ENCODE measurements at places on chromosomes 3 and 15. TPM values are rescaled to one million over a fixed set of nuclear protein-coding genes. Genes with fewer than 3 reads are reported as not detected.

DNA sequence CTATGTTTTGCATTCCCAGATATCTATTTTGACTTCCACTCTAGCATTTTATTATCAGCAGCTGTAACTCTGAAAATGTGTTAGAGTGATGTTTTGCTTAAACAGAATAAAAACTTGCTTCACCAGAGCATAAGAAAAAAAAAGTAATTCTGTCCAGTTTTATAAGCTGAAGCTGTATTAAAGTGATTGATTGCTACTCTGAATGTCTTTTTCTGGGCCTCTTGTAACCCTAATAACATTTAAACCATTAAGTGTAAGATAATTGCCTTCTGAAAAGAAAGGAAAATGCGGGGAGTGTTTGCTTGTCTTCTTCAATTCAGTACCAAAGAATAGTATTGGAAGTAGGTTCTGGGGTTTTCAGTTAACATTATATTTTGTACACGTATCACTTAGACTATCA lies 57.9 kb upstream of the UBE2E1 start:
- no peak overlapping the region for H3K27ac ChIP-seq
- H3K36me3 ChIP-seq = no peaks in the 10 kb centered on the region
- DNase-seq = no peak
- peaks cover 6% of the 10 kb centered on the region for H3K4me1 ChIP-seq
- peaks cover 4% of the 10 kb centered on the region for H3K27me3 ChIP-seq

The ZIC1 gene
- total RNA-seq = not detected

DNA sequence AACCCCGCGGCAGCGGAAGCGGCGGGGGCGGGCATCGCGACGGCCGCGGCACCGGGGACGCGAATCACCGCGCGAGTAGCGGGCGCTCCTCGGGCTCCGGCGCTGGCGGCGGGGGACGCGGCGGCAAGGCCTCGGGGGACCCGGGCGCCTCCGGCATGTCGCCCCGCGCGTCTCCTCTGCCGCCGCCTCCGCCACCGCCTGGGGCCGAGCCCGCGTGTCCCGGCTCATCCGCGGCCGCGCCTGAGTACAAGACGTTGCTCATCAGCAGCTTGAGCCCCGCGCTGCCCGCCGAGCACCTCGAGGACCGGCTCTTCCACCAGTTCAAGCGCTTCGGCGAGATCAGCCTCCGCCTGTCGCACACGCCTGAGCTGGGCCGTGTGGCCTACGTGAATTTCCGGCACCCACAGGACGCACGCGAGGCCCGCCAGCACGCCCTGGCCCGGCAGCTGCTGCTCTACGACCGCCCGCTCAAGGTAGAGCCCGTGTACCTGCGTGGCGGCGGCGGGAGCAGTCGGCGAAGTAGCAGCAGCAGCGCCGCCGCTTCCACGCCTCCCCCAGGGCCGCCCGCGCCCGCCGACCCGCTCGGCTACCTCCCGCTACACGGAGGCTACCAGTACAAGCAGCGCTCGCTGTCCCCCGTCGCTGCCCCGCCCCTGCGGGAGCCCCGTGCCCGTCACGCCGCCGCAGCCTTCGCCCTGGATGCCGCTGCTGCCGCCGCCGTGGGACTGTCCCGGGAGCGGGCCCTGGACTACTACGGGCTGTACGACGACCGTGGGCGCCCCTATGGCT lies 675 bp downstream of the RBM15B start:
- peak overlapping the region; percentile 85 for H3K27ac ChIP-seq
- H3K27me3 ChIP-seq = no peaks in the 10 kb centered on the region
- H3K36me3 ChIP-seq = peaks cover 65% of the 10 kb centered on the region
- H3K4me1 ChIP-seq = peaks cover 29% of the 10 kb centered on the region

GRCh38 chr3:113018536-113019181 lies 27.9 kb downstream of the GTPBP8 start:
- peaks cover 4% of the 10 kb centered on the region for H3K4me1 ChIP-seq
- DNase-seq = peak; percentile 13
- no peaks in the 10 kb centered on the region for H3K27me3 ChIP-seq
- peaks cover 4% of the 10 kb centered on the region for H3K36me3 ChIP-seq
- peak overlapping the region; percentile 97 for H3K27ac ChIP-seq
- peak overlapping the region; percentile 84 for H3K4me3 ChIP-seq

DNA sequence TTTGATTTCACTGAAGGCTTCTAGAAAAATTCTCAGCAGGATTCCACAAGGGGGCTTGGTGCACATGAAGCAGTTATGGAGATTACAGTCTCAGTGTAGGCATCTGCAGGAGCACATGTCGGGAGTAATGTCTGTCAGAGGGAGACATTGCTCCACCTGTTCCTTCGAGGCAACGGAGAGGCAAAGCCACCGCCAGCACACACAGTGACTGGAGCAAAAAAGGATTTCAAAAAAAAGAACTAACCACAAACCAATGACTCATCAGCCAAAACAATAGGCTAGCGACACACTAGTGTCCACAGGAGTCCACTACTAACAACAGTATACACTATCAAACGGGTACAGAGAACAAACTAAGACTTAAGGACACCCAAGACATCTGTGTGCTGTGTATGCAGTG lies 68.9 kb downstream of the NPTN start:
- H3K4me3 ChIP-seq = no peak overlapping the region
- DNase-seq = peak; percentile 47
- no peak overlapping the region for H3K27ac ChIP-seq

The MAGI1 gene
- total RNA-seq = 26.4 TPM

DNA sequence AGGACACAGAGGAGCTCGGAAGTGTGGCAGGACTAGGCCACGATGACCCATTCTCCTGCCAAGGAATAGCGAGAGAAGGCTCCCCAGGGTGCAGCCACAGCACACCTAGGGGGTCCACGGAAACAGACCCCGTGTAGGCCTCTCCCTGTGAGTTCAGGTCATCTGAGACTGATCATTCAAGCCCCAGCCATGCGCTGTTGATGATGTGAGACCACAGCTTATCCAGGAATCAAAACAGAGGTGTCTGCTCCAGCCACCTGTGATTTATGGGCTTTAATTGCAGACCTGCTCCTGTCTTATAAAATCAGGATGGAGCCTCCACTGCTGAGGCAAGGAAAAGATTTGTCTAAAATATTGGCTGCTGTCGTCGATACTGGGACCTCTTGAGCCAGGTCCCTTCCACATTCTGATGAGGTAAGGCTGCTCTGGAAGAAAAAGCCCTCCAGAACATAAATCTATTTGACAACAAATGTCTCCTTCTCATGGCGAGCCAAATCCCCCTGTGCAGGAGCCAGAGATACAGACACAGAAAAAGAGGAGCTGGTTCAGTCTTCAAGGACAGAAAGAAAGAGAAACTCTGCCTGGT lies 186.7 kb downstream of the TJP1 start:
- peaks cover 8% of the 10 kb centered on the region for H3K27me3 ChIP-seq
- no peak overlapping the region for H3K27ac ChIP-seq
- H3K4me1 ChIP-seq = no peaks in the 10 kb centered on the region

The GOLGA8J gene
- not detected for total RNA-seq

DNA sequence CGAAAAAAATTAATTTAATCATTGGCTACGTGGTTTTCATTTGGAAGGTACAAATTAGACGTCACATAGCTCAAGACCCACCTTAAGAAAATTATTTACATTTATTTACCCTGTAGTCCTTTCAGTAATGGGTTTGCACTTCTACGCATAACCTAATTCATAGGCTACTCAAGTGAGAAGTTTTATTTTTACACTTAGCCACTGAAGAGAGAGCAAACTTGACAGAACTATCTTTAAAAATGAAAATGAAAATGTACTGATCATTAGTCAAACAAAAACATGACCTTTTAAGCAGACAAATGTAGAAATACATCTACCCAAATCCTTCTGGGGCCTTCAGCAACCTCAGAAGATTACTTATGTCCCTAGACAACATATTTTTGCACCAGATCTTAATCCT lies 269.4 kb upstream of the TTC14 start:
- H3K36me3 ChIP-seq = no peaks in the 10 kb centered on the region
- no peak overlapping the region for H3K27ac ChIP-seq
- no peaks in the 10 kb centered on the region for H3K27me3 ChIP-seq
- DNase-seq = no peak

DNA sequence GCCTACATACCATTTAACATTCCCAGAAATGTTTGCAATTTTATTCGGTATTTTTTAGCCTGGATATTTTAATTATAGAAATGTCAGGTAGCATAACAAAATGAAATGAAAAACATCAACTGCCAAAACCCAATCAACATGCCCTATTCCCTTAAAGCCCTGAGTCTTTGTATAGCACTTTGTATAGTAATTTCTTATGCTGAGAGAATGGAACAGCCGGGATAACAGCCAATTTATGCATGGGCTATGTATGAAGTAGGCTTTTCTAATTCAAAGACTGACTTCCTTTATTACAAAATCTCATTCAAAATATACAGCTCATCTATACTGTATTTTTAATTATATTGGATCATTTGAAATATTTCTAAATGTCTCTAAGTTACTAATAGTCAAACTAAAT lies 513.0 kb upstream of the NAALADL2 start:
- H3K27me3 ChIP-seq = no peaks in the 10 kb centered on the region
- H3K27ac ChIP-seq = no peak overlapping the region
- DNase-seq = no peak
- no peaks in the 10 kb centered on the region for H3K36me3 ChIP-seq
- peaks cover 2% of the 10 kb centered on the region for H3K4me1 ChIP-seq

DNA sequence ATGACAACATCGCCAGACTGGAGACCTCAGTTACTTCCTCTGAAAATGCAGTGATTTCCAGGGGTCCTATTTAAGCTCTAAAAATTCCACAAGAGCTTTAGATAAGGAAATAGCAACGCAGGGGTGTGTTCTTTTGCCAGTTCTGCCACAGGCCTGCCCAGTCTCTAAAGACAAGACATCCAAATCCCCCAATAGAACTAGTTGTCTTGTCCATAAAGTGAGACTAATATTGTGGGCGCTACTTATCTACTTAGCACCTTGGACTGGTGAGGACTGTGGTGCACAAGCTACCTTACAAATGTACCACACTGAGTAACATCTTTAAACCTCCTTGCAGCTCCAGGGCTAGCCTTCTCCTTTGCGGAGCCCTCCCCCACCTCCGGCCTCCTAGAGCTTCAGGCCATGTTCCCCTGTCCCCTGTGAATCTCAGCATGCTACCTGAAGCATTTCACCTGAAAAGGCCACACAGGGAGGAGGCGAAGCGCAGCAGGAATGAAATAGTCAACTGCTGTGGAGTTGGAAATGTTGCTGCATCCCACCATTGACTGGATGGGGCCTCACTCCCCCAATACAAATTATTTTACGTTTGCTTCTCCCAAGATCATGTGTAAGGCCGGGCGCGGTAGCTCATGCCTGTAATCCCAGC lies 9.6 kb upstream of the LRRC2 start:
- no peak for DNase-seq
- H3K27ac ChIP-seq = no peak overlapping the region
- peaks cover 17% of the 10 kb centered on the region for H3K27me3 ChIP-seq
- H3K4me3 ChIP-seq = no peak overlapping the region

GRCh38 chr15:63972801-63973200 lies 73.5 kb downstream of the DAPK2 start:
- H3K36me3 ChIP-seq = no peaks in the 10 kb centered on the region
- H3K27ac ChIP-seq = no peak overlapping the region

The ITIH1 gene
- not detected for total RNA-seq

The ZBED2 gene
- total RNA-seq = 0.72 TPM

- H3K27ac ChIP-seq = peak overlapping the region; percentile 95
- DNase-seq = peak; percentile 63
- H3K27me3 ChIP-seq = no peaks in the 10 kb centered on the region
- no peak overlapping the region for H3K4me3 ChIP-seq
Measured at GRCh38 chr3:195155570-195156241, 115.3 kb downstream of the XXYLT1 start.
